ENCODE measurements at places on chromosomes 7 and 10. TPM values are rescaled to one million over a fixed set of nuclear protein-coding genes. Genes with fewer than 3 reads are reported as not detected.

LRRC18 gene
- not detected for polyA plus RNA-seq

TMEM139 gene
- polyA plus RNA-seq: not detected

ADAMTS14 gene
- not detected for polyA plus RNA-seq

AKAP9 gene
- polyA plus RNA-seq: 40.8 TPM

TRIM73 gene
- polyA plus RNA-seq: 0.70 TPM

ZNF398 gene
- 9.7 TPM for polyA plus RNA-seq

ZNF503 gene
- not detected for polyA plus RNA-seq

DNA sequence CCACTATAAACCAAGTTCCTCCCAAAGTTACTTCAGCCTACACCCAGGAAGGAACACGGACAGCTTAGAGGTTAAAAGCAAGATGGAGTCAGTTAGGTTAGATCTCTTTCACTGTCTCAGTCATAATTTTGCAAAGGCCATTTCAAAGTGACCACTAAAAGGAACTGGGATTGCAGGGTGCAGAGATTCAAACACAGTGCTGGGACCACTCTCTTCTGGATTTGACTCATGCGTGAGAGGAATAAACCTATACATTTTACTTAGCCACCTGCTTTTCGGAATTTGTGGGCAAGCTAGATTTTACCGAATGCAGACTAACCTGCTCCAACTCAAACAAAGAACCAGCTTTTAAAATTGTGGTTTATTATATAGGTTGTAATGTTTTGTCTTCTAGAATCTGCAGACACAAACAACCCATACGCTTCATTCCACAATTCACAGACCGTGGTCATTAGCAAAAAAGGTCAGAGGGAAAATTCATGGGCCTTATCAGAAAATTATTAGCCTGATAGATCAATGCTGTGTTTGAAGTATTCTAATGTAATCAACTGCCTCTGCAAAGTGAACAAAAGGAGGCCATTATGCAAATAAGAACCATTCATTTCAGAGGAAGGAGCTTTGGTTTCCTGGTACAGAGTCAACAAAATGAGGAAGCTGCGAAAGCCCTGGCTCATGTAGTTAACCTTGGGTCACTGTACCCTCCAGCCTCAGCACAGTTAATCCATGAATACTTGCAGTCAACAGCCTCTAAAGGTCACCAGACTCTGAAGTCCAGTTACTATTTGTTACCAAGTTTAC lies 342.7 kb upstream of the KLF6 start:
- H3K27ac ChIP-seq: no peak overlapping the region
- no peak for DNase-seq
- peaks cover 11% of the 10 kb centered on the region for H3K36me3 ChIP-seq
- H3K27me3 ChIP-seq: peaks cover 6% of the 10 kb centered on the region
- no peak overlapping the region for H3K4me3 ChIP-seq
- H3K4me1 ChIP-seq: peaks cover 2% of the 10 kb centered on the region

- no peaks in the 10 kb centered on the region for H3K27me3 ChIP-seq
- H3K4me1 ChIP-seq: no peaks in the 10 kb centered on the region
- no peak overlapping the region for H3K4me3 ChIP-seq
- no peak overlapping the region for H3K27ac ChIP-seq
- no peaks in the 10 kb centered on the region for H3K36me3 ChIP-seq
- no peak for DNase-seq
Observed at GRCh38 chr7:114590298-114590697, 175.7 kb downstream of the FOXP2 start.

DNA sequence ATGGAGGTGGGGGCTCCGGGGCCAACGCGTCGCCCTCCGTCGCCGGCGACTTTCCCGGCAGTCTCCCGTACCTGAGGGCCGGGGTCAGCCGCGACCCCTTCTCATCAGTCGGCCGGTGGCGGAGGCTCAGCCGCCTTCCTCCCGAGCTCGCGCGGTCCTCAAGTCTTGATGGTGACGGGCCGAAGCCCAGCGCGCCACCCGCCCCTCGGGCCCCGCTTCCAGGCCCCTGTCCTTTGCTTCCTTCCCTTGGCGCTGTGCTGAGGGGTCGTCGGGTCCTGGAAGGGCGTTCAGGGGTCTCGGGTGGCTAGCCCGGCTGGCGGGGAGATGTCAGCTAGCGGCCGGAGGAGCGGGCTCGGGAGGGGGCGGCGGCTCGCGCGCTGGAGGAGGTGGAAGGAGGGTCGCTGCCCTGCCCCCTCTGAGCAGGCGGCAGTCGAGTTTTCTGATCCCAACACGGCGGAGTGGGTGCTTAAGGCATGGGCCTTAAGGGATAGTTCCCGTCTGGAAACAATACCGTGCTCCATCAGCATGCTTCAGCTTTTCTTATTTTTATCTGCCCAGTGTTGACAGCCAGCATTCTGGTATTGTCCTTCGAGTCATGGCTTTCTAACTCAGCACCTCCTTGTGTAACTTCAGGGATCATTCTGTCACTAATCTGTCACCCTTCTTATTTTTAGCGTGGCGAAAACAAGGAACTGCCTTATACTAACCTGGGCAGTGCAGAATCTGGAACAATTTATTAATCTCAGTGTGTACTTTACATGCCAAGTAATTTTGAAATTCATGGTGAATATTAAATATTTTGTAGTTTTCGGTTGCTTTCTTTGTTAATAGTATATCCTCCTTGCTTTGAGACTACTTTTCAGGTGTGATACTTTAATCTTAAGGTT lies 748 bp downstream of the PHTF2 start:
- H3K4me3 ChIP-seq: peak overlapping the region; percentile 88
- no peaks in the 10 kb centered on the region for H3K27me3 ChIP-seq
- H3K4me1 ChIP-seq: peaks cover 85% of the 10 kb centered on the region
- no peaks in the 10 kb centered on the region for H3K36me3 ChIP-seq
- peak overlapping the region; percentile 87 for H3K27ac ChIP-seq
- DNase-seq: no peak

GRCh38 chr7:130278860-130279259 lies 12.2 kb downstream of the CPA2 start:
- no peaks in the 10 kb centered on the region for H3K36me3 ChIP-seq
- no peaks in the 10 kb centered on the region for H3K27me3 ChIP-seq
- DNase-seq: no peak

GRCh38 chr10:44660271-44660670 lies 250.9 kb upstream of the TMEM72 start:
- no peaks in the 10 kb centered on the region for H3K36me3 ChIP-seq
- H3K4me1 ChIP-seq: no peaks in the 10 kb centered on the region

GRCh38 chr7:80093349-80093748 lies 41.3 kb upstream of the GNAI1 start:
- DNase-seq: no peak
- no peak overlapping the region for H3K4me3 ChIP-seq
- H3K36me3 ChIP-seq: no peaks in the 10 kb centered on the region
- H3K27ac ChIP-seq: no peak overlapping the region

DNA sequence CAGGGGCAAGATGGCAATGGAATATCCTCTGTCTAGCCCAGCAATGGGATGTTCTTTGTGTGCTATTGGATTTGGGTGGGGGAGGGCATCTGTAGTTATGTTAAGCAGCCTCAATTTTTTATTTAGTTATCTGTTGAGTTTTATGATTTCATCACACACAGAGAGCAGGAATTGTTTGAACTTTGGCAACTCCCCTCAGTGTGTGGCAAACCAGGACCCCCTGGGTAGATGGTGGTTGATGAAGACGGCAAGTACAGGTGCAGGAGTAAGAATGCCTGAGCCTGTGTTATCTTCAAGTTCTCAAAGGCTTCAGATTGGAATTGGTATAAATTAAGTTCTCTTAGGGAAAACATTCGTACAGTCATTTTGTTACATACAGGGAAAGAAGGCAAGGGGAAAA lies 142.4 kb upstream of the SAMD8 start:
- no peaks in the 10 kb centered on the region for H3K27me3 ChIP-seq
- H3K36me3 ChIP-seq: peaks cover 5% of the 10 kb centered on the region
- DNase-seq: no peak
- H3K4me1 ChIP-seq: peaks cover 21% of the 10 kb centered on the region
- peak overlapping the region; percentile 81 for H3K4me3 ChIP-seq
- peak overlapping the region; percentile 91 for H3K27ac ChIP-seq

DNA sequence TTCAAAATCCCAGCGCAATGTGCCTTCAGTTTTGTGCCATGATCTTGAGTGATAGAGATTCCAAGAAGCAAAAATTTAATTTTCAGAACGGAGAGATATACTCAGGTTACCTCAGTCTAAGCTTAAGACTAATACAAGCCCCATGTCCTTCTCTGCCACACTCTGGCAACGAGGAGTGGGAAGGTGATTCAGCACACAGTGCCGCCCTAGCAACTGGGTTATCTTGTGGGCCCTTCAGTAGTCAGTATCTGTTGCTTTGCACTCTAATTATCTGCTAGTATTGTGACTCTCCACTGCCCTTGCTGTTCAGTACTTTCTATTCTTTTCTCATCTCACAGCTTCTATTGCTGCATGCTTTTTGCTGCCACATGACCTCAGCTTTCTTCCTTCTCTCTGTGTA lies 39.2 kb upstream of the MKLN1 start:
- no peak overlapping the region for H3K4me3 ChIP-seq
- peaks cover 2% of the 10 kb centered on the region for H3K36me3 ChIP-seq
- peak overlapping the region; percentile 35 for H3K27ac ChIP-seq
- no peaks in the 10 kb centered on the region for H3K4me1 ChIP-seq

DNA sequence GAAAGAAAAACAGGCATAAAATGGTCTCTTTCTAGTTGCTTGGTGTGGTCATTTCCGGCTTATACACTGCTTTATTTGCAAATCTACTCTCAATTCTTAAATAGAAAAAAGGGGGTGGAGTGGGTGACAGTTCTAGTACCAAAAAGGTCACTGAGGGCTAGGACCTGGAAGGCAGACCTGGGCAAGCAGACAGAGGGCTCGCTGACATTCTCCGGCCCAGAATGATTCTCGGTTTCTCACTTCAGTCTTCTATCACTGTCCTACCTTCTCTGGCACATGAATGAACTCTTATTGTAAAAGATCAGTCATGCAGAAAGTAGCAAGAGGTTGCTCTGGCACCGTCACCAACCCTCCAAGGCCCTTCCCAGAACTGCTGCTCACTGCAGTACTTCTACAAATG lies 54.0 kb downstream of the MALSU1 start:
- no peak for DNase-seq
- H3K4me3 ChIP-seq: no peak overlapping the region
- H3K27me3 ChIP-seq: peaks cover 6% of the 10 kb centered on the region

DNA sequence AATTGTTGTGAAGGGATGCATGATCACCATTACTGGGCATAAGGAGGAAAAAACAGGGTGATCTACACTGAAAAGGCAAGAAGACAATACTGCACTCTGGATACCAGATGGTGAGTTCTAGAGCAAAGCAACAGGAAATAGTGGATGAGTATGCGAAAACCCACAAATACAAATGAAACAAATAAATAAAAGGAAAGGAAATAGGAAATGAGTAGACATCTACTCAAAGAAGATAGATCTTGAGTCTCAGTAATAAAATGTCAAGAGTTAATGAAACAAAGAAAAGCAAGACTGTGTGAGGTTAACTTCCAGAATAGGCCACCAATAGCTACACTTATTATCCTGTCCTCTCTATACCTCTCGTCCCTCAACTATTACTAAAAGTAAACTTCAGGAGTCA lies 11.7 kb downstream of the ORC5 start:
- H3K36me3 ChIP-seq: peaks cover 91% of the 10 kb centered on the region
- H3K4me3 ChIP-seq: no peak overlapping the region
- H3K4me1 ChIP-seq: peaks cover 18% of the 10 kb centered on the region
- no peaks in the 10 kb centered on the region for H3K27me3 ChIP-seq
- DNase-seq: no peak

DNA sequence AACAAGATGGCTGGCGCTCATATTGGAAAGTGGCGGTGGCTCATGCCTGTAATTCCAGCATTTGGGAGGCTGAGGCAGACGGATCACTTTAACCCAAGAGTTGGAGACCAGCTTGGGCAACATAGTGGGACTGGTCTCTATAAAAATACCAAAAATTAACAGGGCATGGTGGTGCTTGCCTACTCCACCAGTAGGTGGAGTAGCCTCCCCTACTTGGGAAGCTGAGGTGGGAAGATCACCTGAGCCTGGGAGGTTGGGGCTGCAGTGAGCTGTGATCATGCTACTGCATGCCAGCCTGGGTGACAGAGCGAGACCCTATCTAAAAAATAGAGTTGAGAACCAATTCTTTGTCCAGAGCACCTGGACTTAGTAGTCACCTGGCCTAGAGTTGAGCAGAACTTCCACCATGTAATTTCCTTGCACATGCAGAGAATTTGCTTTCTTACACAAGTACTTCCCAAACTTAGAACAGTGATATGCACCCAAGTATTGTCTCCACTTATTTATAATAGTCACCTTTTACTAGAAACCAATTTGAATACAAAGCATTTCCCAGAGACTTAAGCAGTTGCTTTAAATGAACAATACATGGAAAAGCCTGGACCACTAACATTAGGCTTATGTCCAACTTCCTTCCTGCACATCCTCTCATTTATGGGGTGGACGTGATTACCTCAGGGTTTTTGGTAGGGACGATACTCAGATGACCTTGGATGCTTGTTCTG lies 15.9 kb downstream of the LAMB4 start:
- H3K27me3 ChIP-seq: no peaks in the 10 kb centered on the region
- no peak for DNase-seq
- H3K27ac ChIP-seq: no peak overlapping the region
- H3K4me1 ChIP-seq: no peaks in the 10 kb centered on the region

GRCh38 chr10:124145109-124145870 lies 51.9 kb upstream of the CHST15 start:
- H3K4me3 ChIP-seq: no peak overlapping the region
- H3K27me3 ChIP-seq: no peaks in the 10 kb centered on the region
- no peak overlapping the region for H3K27ac ChIP-seq
- no peaks in the 10 kb centered on the region for H3K36me3 ChIP-seq
- DNase-seq: no peak

- H3K36me3 ChIP-seq: no peaks in the 10 kb centered on the region
- H3K27me3 ChIP-seq: no peaks in the 10 kb centered on the region
- H3K4me3 ChIP-seq: no peak overlapping the region
Observed at GRCh38 chr10:30804478-30805055, 175.0 kb upstream of the LYZL2 start.

GRCh38 chr10:15841696-15842095 lies 18.6 kb downstream of the MINDY3 start:
- no peak overlapping the region for H3K27ac ChIP-seq
- peaks cover 13% of the 10 kb centered on the region for H3K4me1 ChIP-seq
- no peaks in the 10 kb centered on the region for H3K27me3 ChIP-seq

GRCh38 chr10:71649631-71650030 lies 69.9 kb downstream of the C10orf105 start:
- no peaks in the 10 kb centered on the region for H3K4me1 ChIP-seq
- H3K27me3 ChIP-seq: no peaks in the 10 kb centered on the region
- H3K4me3 ChIP-seq: no peak overlapping the region

- DNase-seq: no peak
- H3K27me3 ChIP-seq: no peaks in the 10 kb centered on the region
- no peak overlapping the region for H3K4me3 ChIP-seq
- no peaks in the 10 kb centered on the region for H3K36me3 ChIP-seq
Observed at GRCh38 chr7:2299870-2300512, 14.2 kb downstream of the SNX8 start.

Measured in naive thymus-derived CD8-positive, alpha-beta T cell (primary cell).